Right ventricle myocardium inferior (tissue), 1 donor: ENCODE measurements at places on chromosomes 4 and X. TPM values are rescaled to one million over a fixed set of nuclear protein-coding genes. Genes with fewer than 3 reads are reported as not detected.

The PDGFRA gene
- 38.5 TPM for total RNA-seq

The CT47A1 gene
- not detected for total RNA-seq

The MAGEC1 gene
- not detected for total RNA-seq

DNA sequence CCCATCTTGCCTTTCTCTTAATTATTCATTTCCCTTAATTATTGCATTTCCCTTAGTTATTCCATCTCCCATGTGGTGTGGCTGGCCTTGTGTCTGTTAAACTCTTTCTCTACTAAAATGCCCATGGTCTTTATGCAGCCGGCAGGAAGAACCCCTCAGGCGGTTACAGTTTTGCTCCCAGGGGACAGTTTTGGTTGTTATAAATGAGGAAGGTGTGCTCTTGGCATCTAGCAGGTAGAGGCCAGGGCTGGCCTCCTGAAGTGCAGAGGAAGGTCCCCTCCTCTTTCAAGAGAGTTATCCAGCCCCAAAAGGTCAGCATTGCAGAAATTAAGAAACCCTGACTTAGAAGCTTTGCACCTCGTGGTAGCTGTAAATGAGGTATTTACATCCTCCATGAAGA lies 18.0 kb downstream of the TBL1X start:
- DNase-seq, result no peak

DNA sequence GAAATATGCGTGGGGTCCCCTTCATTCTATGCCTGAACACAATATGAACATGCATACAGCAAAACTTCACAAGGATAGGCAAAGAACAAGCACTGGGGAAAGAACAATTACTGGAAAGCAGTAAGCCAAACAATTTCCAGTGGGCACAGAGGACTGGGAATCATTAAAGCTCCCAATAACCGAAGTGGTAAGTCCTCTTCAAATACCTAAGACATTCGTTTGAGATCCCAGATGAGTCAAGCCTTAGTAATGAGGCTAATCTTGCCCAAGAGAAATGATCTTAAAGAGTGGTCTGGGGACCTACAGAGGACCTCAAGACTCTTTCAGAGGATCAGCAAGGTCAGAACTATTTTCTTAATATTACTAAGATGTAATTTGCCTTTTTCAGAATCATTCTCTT lies 28.6 kb downstream of the ANAPC10 start:
- DNase-seq, result no peak

- DNase-seq, result no peak
These were observed 1689.5 kb upstream of the PCDH10 start for GRCh38 chr4:131459430-131460101.

The AFM gene
- not detected for total RNA-seq
